ENCODE measurements at places on chromosomes 4 and X.

DNA sequence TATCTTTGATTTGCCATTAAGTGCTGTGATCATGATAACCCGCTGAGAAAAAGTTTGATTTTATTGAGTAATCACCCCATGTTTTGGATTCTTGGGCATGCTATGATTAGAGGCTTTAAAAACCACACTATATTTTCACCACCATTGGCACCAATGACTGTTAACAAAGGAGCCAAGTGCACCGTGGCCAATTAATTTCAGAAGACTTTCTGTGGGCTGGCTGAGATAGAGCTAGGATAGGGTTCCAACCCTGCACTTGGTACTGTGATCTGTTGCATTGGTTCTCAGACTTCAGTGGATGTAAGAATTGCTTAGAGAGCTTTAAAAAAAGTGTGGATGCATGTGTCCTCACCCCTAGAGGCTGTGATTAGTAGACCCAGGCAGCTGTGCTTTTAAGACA, 32.4 kb downstream of the OCRL start:
- DNase-seq: no peak

- DNase-seq: no peak
Measured at GRCh38 chr4:53956454-53956853, 108.0 kb downstream of the CHIC2 start.

- DNase-seq: no peak
Measured at GRCh38 chr4:21203416-21203815, 503.2 kb downstream of the PACRGL start.

- DNase-seq: no peak
Measured at GRCh38 chr4:109171070-109171469, 131.4 kb downstream of the COL25A1 start.

- DNase-seq: no peak
Measured at GRCh38 chr4:6847178-6847577, 62.4 kb upstream of the TBC1D14 start.

DNA sequence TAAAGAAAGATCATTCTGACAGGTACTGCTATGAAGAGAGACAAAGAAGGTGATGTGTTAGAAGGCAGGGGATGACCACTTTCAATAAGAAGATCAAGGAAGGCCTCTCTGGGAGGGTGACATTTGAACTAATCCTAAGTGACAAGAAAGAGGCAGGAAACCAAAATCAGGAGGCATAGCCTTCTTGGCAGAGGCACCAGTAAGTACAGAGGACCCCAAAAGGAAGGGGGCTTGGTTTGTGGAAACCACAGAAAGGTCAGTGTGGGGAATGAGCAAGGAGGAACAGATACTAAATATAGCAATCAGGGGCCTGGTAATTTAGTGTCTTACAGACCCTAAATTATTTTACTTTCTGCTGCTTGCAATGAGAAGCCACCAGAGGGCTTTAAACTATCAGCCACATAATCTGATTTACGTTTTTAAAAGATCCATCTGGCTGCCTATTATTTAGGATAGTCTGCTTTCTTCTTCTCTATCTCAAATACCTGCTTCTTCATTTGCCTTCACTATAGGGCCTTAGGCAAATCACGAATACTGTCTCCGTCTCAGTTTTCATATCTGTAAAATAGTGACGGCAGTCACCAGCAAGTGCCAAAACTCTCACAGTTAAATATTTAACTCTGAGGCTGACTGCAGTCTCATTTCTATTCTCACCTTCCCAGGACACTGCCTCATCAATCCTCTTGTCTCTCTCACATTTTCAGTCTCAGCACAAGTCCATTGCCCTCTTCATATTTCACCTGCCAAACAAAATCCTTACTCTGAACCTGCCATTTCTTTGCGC, 16.7 kb downstream of the NR3C2 start:
- no peak for DNase-seq

DNA sequence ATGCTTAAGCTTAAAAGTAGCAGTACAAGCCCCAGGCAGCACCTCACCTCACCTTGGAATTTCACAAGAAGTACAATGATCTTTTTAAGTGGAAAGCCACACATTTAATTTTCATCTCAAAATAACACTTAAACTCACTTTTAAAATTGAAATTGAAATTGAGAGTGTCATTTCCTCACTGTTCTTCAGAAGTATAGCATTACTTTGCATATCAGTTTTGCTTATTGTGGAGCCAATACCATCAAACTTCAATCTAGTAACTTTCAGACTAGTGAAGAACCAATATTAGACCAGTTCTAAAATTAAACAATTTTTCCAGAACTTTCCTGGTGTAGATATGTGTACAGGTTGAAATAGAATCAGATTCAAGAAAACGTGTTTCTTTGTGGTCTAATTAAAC, 242.4 kb downstream of the NDST4 start:
- no peak for DNase-seq

- DNase-seq: no peak
Measured at GRCh38 chr4:76476571-76476970, 41.5 kb downstream of the SHROOM3 start.

- DNase-seq: no peak
Measured at GRCh38 chr4:38209654-38210053, 249.5 kb downstream of the PTTG2 start.

DNA sequence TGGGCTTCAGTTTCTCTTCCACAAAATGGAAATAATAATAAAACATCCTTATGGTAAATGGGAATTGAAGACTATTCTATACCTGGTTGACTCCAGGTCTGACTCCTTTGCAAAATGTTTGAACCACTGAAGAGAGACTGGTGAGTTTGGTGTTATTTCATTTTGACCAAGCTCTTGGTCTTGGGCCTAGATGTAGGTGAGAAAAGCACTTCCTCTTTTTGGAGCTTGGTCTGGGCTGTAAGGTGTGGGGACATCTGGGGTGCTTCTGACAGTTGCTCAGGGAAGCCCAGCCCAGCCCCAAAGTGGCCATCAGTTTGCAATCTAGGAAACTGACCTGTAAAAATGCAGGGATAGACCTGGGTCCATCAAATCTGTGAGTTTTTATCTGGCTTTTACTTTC, 26.8 kb upstream of the SOD3 start:
- no peak for DNase-seq

DNA sequence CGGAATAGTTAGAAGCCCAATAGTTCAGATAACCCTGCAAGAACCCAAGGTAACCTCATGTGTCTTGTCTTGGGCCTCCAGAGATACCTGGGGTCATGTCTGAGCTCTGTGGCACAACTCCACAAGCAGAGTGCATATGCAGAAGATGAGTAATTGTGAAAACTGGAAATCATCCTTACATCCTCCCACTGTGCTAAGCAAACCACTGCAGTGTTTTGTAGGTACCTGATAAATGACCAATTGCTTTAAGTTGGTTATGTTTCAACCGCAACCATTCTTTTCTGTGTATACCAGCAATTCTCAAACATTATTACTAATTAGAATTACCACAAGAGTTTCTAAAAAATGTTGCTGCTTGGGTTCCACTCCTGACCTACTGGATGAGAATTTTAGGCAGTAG, 73.2 kb downstream of the CBLL2 start:
- no peak for DNase-seq

DNA sequence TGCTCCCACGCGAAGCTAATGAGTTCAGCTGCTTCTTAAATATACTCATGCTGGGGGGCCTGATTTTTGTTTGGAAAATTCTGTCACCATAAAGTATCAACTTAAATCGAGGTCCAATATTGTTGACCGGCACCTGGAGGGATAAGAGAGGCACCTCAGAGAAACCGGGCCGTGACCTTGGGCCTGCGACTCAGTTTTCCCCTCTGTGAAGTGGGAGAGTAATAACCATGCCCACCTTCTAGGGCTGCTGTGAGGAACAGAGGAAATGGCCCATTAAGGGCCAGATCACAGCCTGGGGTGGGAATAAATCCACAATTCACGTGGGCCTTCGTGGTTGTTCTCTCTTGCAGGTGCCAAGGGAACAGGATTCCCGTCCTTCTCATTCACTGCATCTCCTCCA, 39.4 kb downstream of the ZBTB49 start:
- DNase-seq: no peak

DNA sequence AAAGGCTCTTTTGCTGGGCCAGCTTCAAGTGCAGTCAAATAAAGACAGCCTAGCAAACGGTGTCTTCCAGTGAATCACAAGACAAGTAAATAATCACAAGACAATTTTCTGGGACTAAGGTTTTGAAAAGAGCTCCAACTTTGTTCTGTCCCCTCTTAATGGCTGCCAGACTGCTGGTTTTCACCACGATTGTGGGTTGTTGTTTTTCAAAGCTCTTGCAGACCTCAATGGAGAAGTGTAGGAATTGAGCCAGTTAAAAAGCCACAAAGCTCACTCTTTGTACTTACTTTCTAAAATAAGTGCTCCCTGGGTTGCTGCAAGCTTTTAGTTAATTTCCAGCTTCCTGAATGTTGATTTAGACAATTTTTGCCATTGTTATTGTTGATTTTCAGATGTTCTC, 405.8 kb upstream of the HTR2C start:
- DNase-seq: no peak

DNA sequence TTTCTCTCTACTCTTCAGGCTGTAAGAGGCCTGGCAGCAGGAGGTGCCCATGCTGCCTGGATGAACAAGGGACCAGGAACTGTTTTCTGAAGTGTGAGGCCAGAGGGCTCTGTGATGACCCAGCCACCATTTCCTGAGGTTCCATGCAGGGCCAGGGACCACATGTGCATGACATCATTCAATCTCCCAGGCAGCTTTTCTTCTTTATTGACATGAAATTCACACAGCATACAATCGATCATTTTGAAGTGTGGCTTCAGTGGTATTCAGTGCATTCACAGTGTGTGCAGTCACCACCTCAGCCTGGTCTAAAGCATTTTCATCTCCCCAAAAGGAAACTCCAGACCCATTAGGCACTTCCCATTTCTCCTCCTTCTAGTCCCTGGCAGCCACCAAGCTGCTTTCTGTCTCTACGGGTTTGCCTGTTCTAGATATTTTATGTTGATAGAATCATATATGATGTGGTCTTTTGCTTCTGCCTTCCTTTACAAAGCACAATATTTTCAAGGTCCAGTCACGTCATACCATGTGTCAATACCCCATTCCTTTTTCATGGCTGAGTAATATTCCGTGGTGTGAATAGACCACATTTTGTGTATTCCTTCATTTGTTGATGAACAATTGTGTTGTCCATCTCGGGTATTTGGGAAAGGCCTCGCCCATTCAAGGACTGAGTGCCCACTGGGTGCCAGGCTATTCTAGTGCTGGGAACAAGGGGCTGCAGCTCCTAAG, 93.1 kb downstream of the PSAPL1 start:
- DNase-seq: no peak

DNA sequence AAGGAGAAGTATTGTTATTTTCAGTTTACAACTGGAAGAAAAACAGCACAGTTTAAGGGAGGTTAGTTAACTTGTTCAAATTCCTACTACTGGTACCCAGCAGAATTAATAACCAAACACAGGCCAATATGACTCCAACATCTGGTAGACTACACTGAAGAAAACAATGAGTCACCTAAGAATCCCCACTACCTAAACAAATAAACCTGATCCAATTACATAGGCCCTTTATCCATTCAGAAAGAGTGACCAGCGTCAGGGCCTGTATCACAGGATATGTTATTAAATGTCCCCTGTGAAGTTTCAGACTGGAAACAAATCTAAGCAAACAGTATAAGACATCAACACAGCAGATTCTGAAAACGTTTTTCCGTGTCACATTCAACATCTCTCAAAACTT, 492.5 kb upstream of the INTU start:
- DNase-seq: no peak

DNA sequence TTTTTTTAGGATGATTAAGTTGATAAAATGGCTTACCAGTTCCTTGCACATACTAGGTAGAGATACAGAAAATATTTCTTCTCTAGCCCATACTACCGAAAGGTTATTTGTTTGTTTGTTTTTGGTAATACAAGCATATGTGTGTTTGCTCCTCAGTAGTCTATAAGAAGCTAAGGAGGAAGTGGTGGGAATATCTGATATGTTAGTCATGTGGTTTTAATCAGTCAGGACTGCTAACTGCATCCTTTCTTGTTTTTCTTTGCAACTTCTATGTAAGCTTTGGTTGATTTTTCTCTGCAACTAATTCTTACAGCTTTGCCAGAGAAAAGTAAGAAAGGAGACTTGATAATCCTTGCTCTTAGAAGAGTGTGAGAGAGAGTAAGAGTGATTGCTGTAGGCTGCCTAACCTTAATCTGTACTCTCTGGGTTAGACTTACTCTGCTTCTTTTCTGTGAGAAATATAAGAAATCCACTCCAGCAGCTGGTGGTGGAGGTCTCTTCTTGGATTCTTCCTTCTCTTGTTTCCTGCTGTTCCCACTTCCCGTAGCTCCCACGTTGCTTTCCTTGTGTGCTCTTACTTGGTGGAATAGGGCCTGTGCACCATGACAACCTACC, 28.3 kb downstream of the SEPTIN11 start:
- peak; percentile 60 for DNase-seq

- DNase-seq: no peak
Measured at GRCh38 chr4:82500435-82501153, 61.2 kb downstream of the TMEM150C start.

GRCh38 chr4:23202712-23203247, 510.0 kb downstream of the GBA3 start:
- no peak for DNase-seq

DNA sequence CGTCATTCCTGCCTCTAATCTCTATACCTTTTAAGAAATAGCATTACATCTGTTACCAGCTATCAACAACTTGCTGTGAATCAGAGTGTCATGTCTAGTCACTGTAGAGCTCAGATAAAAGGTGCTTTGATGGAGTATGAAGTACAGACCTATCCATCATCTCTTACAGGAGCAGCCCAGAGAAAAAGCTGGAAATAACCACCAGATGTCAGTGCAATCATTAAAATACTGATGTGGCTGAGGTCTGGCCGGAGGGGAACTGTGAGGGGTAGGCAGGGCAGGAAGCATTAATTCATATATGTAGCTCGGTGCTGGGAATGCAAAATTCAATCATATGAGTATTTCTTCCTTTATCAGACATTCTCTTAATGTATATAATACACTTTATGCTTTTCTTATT, 100.6 kb downstream of the AKAP4 start:
- peak; percentile 65 for DNase-seq

GRCh38 chr4:140819610-140820009, 63.4 kb upstream of the TBC1D9 start:
- no peak for DNase-seq

GRCh38 chrX:5870238-5870637, 358.4 kb downstream of the NLGN4X start:
- no peak for DNase-seq

- DNase-seq: no peak
Measured at GRCh38 chrX:16739574-16739973, 20.2 kb downstream of the SYAP1 start.

DNA sequence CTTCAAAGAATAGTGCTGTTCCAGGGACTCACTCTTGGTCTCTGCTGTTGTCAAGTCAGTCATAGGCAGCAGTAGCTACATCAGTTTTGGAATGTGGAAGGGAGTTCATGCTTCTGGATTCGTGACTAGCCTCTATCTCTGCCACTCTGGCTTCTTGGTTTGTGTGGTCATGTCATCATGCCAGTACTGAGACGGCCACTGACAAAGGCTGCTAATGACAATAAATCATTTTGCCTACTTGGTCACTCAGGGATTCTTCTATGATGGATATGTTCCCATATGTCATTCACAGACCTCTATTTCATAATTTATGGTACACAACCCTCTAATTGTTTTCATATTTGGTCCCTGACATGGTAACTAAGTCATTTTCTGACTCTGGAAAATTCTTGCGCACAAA, 450.8 kb upstream of the BOD1L1 start:
- DNase-seq: no peak

Measured in hematopoietic multipotent progenitor cell treated with erythropoietin and hydrocortisone succinate and interleukin-3 and kit ligand, for 6 days (in vitro differentiated cells).